Astrocyte of the spinal cord (primary cell): ENCODE measurements at places on chromosomes 7 and 10.

GRCh38 chr10:102869258-102870198, at the start of gene AS3MT:
AS3MT (plus strand) TSS chr10:102869470; CDS start chr10:102869593, 123 bp downstream.
- DNase-seq: no peak

DNA sequence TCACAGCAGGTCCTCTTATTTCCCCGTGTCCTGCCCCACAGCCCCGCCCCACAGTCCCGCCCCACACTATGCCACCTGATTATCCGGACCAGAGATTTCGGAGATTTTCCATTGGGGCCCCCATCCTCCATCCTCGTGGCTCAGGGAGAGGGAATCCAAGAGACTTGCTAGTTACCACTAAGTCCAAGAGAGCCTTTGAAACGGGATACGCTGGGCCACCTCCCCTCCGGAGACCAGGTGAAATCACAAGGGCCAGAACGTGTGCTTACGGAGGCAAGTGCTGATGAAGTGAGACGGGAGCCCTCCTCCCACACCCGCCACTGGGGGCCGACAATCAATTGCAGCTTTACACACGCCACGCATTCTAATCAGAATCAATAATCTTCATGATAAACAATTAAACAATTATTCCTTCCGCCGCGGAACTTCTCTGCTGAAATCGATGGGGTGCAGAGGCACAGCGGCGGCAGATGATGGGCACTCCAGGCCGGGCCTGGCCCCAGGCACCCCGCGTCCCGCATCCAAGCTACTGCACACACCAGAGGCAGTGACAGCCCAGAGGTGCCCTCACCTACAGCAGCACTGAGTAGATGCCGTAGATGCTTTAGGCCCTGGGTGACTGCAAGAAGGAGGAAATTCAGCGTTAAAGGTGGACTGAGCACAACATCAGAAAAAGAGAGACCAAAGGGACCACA, 534.0 kb upstream of the FOXK1 start:
- DNase-seq: no peak

DNA sequence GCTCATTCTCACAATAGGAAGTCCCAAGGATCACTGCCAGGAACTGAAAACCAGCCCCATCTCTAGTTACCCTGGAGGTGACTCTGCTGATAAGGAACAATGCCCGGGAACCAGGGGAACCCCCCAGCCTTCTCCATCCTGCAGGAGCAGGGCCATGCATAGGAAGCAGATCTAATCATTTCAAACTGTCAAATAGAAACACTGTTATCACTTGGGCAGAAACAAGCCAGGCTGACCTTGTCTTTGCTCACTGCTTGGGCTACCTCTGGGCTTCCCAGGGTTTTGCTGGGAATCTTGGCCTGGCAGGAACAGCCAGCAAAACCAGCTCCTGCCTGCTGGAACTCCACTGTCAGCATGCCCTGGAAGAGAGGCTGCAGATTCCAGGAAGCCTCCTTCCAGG, 114.1 kb downstream of the RNF216 start:
- DNase-seq: no peak

GRCh38 chr10:48242171-48242904, 32.2 kb downstream of the FRMPD2 start:
- DNase-seq: no peak

DNA sequence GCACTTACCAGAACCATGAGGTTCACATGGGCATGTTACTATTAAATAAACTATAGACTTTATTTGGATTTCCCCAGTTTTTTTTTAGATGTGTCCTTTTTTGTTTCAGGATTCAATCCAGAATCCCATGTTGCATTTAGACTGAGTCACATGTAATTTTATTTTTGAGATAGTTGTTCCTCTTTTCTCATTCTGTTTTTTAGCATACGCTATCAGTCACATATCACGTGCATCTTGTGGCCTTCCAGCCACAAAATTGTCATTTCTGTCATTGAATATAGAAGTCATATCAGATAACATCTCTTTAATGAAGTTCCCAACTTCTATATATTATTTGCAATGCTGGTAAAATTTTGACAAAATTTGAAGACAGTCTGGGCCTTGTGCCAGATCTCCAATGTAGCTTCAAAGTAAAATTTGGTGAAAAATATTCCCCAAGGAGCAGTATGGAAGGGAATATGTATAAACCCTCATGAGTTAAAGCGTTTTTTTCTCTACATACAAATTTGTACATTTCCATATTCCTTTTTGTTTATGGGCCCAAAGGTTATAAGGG, 132.3 kb upstream of the MKI67 start:
- DNase-seq: no peak

- no peak for DNase-seq
Observed at GRCh38 chr10:111084366-111085255, 7.8 kb downstream of the ADRA2A start.

DNA sequence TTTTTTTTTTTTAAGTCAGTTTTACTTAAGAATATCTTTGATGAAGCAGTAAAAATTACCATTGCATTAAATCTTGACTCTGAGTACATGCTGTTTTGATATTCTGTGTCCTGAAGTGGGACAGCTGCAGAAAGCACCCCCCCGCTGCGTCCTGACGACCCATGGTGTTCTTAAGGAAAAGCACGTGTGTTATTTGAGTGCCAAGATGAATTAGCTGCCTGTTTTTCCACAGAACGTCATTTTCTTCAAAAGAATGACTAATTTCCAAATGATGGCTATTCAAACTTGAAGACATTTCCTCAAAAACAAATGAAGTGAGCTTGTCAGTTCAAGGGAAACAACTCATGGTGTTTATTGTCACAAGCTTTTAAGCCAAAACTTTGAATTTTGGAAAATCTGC, 45.9 kb downstream of the CREM start:
- DNase-seq: peak; percentile 87
